Omental fat pad (tissue), 4 donors: ENCODE measurements at places on chromosomes 12 and 14.

GRCh38 chr12:104022786-104023185 lies 27.2 kb downstream of the GLT8D2 start:
- DNase-seq = no peak

DNA sequence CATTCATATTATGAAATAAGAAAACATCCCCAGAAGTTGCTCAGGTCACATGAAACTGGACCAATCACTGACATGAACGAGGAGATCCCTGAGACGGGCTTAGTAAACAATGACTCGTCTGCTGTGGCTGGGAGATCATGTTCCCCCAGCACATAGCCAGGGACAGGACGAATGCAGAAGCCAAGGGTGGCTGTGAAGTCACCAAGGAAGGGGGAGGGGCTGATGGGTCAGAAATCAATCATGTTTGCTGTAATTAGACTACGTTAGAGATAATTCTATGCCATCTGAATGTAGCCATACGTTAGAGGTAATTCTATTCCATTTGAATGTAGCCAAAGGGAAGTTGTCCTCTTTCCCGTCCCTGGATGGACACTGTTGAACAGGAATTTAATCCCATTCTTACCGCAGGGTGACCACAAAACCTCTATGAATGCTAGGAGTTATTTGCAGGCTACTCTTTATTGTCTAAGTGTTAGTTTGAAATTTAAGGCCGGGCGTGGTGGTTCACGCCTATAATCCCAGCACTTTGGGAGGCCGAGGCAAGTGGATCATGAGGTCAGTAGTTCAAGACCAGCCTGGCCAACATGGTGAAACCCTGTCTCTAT lies 332.9 kb downstream of the TMEM132D start:
- DNase-seq = no peak

DNA sequence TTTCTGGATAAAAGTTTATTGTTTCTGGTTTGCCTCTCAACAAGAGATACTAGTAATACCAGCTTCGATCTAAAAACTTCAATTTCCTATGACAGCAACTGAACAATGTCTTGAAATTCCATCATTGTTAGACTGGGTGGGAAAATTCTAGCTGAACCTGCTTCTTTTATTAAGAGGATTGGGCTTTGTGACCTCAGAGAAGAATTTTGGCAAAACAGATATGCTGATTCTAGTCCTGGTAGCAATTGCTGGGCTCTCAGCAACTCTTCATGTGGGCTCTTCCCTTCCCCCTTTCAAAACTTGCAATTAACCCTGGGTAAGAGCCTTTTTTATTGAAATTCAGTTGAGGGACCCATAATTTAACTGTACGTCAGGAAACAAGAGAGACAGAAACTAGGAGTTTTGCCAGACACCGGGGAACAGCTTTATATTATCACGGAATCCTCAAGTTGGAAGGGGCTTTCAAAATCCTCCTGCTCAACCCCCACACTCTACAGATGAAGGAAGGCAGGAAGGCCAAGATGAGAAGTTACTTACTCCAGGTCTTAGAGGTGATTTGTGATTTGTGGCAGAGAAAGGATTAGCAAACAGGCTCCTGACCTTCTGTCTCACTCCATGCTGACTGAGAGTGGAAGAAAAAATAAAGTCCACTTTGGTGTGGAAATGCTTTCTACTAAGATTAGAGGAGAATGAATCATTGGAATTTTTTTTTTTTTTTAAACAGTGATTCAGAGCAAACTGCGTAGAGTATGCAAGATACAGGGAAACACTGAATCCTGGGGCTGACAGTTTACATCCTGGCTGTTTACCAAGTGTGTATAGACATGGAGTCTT lies 239.0 kb upstream of the ATP2B1 start:
- DNase-seq = no peak

DNA sequence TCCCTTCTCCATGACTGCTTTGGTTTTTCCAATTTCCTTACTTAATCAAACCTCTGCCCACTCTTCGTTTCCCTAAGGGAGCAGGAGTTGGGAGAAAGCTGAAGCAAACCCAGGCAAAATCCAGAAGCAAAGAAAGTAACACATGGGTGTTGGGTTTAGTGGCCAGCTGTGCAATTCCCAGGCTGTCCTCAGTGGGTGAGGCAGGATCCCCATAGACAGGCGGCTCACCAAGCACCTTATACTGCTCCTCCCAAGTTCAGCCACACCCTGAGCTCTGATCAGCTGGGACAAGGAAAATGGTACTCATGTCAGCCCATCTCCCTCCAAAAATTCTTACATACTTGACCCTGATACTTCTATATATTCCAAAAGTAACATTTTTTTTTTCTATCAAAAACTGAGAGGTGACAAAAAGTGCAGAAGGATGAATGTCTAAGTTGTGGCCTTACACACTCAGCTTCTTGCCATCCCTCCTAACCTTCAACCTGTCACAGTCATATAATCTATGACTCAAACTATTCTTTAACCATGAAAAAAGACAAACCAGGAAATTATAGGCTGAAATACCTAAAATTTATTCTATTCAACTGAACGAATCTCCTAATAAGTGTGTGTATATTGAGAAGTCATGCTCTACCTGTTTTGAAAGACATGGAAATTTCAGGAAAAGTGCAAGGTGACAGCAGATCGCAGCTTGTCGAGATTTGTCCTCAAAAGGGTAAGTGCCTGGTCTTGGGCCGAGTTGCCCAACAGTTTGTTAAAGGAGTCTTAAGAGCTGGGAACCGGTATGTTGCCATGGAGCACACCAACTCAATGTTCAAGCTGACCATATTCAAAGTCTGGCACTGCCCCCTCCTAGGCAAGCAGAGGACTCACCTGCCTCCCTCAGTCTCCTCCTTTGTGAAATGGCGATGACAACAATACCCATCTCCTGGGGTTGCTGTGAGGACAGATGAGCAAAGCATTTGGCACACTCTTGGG lies 17.6 kb upstream of the ZFP36L1 start:
- no peak for DNase-seq

DNA sequence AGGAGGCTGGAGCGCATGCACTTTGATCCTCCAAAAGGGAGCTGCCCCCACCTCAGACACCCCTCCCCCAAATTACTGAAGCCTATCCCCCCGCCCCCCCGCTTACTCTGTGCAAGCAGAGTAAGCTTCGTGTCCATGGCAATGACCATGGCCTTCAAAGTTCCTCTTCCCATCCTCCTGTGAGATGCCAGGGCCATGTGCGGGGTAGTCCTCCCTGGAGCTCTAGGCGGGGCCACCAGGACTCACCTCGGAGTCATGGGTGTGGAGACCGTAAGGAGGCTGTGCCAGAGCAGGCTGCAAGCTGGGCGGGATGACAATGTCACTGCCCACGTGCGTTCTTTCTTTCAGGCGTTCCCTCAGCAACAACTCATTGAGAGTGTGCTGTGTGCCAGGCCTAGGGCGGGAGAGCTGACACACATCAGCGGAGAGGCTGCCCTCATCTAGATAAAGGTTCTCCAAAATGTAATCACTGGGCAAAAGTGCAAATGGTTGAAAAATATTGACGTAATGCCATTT lies 66.8 kb downstream of the C14orf132 start:
- no peak for DNase-seq
